Vagina (tissue), 2 donors: ENCODE measurements at places on chromosomes 6 and 20. TPM values are rescaled to one million over a fixed set of nuclear protein-coding genes. Genes with fewer than 3 reads are reported as not detected.

The SLC22A2 gene
- not detected for total RNA-seq

The HDGFL1 gene
- total RNA-seq, result not detected

The BPIFB3 gene
- total RNA-seq, result not detected

The LTB gene
- total RNA-seq, result 5.4 TPM

The RIMS4 gene
- 6.4 TPM for total RNA-seq

The TEAD3 gene
- total RNA-seq, result 29.0 TPM

The TBXT gene
- not detected for total RNA-seq

The DEFB127 gene
- not detected for total RNA-seq

The BIRC7 gene
- 2.7 TPM for total RNA-seq

The PLCB1 gene
- total RNA-seq, result 32.4 TPM

DNA sequence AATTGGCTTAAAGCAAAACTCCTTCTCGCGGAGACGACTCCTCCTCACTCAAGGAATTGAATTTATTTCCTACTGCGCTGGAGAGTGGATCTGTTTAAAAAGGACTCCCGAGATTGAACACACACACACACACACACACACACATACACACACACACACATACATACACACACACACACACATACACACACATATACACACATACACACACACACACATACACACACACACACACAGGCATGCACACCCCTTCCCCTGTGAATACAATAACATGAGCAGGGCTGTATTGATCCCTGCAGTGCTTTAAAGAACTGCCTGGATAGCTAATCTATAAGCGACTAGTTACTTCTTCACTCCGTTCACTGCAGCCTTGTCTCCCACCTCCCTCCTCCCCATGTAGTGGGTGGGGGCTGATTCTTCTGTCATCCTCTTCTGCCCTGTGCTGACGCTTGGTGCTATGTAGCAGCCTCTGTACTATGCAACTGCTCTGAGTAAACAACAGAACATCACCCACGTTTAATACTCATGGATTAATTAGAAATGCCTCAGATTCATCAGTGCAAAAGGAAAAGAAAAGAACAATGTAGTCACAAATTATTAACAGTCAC lies 549.0 kb downstream of the CDH26 start:
- DNase-seq, result no peak

- no peak for DNase-seq
These were observed 83.8 kb downstream of the ATXN1 start for GRCh38 chr6:16677458-16677857.

- DNase-seq, result no peak
These were observed 2.7 kb upstream of the MEI4 start for GRCh38 chr6:77650098-77650663.

GRCh38 chr20:51507216-51508036 lies 35.1 kb downstream of the NFATC2 start:
- DNase-seq, result no peak

DNA sequence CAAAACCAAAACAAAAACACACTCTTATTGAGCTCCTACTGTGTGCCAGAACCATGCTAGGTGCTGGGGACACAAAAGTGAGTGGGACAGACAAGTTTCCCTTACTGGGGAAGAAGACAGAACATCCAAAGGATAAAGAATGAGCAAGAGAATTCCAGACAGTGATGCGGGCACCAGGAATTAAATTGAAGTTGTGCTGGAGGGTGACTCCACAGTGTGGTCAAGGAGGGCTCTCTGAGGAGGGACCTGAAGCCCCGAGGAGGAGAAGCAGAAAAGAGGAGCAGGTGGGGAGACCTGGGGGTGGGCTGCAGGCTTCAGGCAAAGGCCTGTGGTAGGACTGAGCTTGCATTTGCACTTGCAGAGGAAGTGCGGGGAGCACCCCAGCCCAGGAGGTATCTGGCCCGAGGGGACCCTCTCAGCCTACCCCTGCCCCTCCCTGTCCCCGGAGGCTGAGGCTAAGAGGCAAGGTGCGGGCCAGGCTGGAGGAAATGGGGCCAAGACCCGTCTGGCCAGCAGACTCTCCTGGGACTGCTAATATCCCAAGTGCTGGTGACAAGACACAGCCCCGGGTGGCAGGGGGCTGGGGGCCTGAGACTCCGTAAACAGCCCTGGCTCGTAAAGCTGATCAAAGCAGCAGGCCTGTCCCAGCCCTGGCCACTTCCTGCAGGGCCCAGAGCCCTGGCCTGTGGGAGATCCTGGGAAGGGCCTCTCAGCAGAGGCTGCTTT lies 57.1 kb downstream of the SNAI1 start:
- no peak for DNase-seq

DNA sequence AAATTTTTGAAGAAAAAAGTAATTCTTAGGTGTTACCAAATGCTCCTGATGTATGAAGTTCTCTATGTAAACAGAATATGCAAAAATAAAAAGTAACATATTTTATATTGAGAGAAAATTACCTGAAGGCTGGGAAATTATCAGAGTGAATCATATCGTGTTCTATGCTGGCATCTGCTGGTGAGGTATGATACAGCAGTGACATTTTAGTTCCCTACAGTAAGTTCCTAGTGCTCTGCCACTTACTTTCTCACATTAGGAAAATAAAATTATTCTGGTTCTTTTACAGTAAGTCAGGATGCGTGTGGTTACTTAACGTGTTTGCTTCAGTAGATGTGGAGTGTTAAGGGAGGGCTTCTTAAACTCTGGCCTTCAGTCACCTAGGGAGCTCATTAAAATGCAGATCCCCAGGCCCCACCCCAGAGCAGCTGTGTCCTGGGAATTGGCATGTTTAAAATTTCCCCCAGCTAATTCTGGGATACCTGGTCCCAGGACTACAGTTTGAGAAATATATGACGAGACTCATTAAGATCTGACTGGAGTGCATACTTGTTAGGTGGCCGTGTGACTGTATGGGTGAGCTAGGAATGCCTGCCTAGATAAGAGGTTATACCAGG lies 3.2 kb downstream of the ACTR5 start:
- DNase-seq, result no peak

DNA sequence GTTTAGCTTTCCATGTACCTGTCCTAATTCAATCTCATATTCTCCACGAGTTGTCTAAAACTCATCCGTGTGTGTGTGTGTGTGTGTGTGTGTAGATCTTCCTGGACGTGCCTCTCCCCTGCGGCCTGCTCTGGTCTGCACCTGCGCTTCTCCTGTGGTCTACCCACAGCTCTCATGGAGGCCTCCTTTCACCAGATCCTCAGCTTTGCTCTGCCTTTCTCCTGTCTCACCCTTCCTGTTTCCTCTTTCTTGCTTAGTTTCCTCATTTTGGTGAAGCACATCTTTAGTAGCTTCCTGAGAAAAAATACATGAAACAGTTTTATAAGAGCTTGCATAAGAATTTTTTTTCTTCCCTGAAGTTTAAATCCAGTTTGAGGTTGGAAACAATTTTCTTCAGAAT lies 18.1 kb downstream of the SLX4IP start:
- no peak for DNase-seq

GRCh38 chr6:93418408-93419303 lies 703 bp downstream of the EPHA7 start:
- no peak for DNase-seq

DNA sequence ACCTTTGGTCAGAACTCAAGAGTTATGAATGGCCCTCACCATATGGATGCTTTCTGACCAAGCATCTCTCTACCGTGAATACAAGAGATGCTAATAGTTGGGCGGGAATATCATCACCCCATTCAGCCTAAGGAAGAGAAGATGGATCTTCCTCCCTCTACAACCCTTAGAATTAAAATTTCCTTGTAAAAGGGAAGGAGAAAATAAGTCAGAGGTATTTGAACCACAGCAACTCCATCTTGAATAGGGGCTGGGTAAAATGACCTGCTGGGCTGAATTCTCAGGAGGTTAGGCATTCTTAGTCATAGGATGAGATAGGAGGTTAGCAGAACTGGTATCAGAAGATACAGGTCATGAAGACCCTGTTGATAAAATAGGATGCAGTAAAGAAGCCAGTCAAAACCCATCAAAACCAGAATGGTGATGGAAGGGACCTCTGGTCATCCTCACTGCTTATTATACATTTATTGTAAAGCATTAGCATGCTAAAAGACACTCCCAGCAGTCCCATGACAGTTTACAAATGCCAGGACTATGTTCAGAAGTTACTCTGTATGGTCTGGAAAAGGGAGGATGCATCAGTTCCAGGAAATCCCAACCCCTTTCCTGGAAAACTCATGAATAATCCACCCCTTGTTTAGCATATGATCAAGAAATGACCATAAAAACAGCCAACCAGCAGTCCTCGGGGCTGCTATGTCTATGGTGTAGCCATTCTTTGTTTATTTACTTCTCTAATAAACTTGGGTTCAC lies 101.2 kb downstream of the DTNBP1 start:
- no peak for DNase-seq

- no peak for DNase-seq
These were observed 180.1 kb downstream of the JARID2 start for GRCh38 chr6:15425947-15426346.

DNA sequence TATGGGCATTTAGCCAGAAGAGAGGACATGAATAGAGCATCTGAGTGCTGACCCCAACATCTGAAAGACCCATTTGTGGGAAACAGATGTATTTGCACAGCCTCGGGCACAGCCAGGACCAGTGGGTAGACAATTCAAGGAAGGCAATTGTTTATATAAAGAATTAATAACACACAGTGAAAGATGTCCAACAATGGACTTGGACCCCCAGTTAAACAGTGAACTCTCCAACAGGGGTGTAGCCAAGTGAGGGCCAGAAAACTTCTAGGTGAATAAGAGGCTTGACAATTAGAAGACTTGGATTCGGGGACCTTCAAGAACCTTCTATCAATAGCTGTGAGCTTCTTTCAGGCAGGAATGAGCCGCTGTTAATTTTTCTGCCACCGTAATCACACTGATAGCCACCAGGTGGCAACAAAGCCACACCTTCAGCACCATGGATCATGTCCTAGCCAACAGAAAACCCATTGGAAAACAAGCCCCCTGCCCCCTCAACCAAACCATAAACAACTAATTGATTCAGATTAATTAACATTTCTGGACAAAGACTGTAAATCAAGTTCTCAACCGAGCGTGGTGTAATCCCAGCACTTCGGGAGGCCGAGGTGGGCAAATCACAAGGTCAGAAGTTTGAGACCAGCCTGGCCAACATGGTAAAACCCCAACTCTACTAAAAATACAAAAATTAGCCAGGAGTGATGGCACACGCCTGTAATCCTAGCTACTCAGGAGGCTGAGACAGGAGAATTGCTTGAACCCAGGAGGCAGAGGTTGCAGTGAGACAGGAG lies 8.8 kb upstream of the SRSF6 start:
- no peak for DNase-seq

DNA sequence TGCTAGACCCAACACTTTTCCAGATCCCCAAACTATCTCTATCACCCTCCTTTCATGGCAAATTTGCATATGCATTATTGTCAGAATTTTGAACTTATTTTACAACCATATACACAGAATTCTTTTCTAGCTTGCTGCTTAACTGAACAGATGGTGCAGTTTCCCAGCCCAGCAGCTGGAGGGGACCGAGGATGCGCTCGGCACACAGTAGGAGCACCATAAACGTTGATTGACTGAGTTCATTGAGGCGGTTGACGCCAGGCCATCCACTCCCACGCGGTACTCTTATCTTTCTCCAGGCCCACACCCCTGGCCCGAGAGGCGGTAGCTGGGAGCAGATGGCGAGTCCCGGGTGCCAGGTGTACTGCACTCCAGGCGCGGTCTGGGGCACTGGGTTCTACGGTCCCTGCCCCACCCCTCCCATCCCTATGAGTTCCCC lies 6.8 kb upstream of the SOX4 start:
- no peak for DNase-seq

- DNase-seq, result no peak
These were observed 662 bp downstream of the ZNF343 start for GRCh38 chr20:2507875-2508630.

DNA sequence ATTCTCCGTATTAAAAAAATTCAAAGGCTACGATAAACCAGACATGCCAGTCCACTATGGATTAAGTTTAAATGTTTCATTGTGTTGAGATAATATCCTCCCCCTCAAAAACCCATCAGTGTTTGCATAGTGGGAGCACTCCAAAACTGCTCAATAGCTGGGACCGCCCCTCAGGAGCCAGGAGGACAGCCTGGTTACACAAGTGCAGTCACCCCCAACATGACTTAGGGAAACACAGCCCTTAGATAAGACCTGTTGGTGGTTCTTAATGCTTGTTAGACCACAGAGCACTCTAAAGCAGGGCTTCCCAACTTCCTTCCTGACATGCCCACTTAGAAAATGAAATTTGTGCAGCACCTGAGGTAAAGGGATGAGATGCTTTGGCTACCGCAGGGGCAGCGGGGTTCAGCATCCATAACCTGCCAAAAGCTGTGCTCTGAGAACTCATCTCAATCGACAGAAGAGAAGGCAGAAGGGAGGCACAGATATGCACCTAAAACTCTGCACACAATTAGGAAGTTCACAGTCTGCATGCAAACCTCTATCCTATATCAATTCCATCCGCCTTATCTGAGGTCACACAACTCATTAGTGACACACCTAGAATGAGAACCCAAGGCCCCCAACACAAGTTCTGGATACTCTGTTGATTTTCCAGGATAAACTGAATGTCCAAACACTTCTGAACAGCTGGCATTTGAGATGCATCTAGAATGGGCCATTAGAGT lies 74.3 kb downstream of the RALGAPA2 start:
- no peak for DNase-seq

DNA sequence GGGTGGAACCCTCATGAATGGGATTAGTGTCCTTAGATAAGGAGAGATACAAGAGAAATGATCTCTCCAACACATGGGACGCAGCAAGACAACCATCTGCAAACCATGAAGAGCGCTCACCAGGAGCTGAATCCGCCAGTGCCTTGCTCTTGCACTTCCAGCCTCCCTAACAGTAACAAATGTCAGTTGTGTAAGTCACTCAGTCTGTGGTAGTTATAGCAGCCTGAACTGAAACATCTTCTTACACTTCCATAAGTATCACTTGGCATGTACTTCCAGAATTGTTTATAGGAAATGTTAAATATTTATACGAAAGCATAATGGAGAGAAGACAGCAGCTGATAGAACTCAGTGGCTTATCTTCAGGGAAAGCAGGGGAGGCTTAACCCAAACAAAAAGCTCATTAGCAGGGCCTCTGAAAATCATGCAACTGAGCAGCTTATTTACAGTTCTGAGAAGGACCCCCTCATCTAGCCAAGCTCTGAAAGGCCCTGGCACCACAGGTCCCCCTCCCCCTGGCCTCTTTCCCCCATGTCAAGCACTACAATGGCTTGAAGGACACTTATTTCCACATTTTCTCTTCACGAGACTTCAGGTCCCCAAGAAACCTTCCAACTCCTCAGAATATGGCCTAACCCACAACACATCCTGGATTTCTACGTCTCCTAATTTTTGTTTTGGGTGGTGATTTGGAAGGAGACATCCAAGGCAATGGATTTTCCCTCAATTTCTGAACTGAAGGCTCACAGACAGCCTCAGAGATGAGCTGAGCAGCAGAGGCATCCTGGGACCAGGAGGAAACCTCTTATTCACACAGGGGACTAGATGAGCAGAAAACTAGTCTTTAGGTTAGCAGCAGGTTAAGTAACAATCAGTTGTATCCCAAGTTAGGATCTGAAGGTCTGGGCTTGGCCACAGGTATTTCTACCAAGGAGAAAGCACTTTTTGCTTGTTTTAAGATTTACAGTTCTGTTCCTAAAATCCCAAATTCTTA lies 49.1 kb downstream of the GCLC start:
- DNase-seq, result no peak
